Activated B cell treated with CpG ODN at 0.5 μM for 24 hours (primary cell): ENCODE measurements at places on chromosomes 6 and 20.

DNA sequence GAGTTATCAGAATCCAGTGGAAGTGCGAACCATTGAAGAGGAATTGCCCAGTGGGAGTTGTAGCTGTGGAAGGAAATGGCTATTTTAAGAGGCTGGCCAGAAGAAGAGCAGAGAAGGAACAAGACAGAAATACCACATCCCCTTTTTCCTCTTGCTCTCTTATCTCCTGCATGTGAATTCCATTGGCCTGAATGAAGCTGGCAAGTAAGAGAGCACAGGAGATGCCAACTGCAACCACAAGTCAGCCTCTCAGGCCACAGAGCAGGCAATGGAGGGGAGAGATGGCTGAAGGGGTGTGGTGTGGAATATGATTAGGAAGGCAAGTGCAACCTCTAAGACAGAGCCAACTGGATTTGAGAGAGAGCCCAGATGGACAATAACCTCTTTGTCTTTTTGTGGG lies 362.7 kb upstream of the IMPG1 start:
- no peak for DNase-seq

GRCh38 chr6:7647504-7647903 lies 57.5 kb downstream of the SNRNP48 start:
- DNase-seq, result no peak

DNA sequence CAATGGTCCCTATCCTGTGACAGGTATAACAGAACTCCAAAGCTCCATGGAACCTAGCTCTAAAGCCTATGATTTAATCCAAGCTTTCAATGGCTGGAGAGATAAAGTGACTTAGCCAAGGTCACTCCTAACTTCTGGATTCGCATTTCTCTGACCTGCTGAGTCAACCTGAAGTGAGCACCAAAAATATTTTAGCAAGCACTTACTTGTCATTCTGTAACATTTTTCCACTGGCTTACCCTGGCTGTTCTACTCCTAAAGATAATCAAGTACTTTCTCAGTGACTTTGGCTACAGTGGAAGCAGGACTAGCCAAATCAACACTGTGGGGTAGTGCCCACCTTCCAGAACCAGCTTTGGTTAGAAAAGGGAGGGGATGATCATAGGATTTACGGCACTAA lies 188.3 kb downstream of the OGFRL1 start:
- no peak for DNase-seq

- no peak for DNase-seq
Observed at GRCh38 chr20:62837790-62838127, 20.9 kb downstream of the COL9A3 start.

GRCh38 chr20:19867074-19867473 lies 109.0 kb downstream of the RIN2 start:
- DNase-seq, result no peak

- no peak for DNase-seq
Observed at GRCh38 chr6:135939208-135939591, 87.7 kb downstream of the PDE7B start.
